Anterior cingulate cortex (tissue), 58 donors: ENCODE measurements at places on chromosomes 1 and 21.

GRCh38 chr1:234839663-234840062, 229.7 kb upstream of the IRF2BP2 start:
- DNase-seq: no peak

DNA sequence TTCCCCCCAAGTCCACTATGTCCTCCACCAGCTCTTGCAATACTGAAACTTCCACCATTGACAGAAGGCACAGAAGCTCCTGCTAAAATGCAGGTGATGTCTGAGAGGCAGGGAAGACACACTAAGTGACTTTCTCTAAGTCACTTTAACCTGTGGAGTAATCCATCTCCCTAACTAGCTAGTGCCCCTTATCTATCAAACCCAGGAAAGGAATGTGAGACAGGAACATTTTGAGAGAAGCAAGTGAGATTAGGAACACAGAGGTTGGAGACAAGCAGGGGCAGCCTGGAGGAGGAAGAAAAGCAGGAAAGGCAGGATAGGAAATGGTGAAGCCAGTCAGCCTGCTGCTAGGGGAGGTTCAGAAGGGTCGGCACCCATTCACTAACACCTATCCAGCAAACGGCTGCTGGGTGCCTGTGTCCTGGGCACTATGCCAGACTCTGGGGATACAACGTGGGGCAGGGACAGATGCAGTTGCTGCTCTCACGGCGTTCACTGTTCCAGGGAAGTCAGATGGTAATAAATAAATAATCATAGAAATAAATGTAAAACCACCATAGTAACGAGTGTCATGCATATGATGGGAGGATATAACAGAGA, 7.0 kb downstream of the GPA33 start:
- no peak for DNase-seq

GRCh38 chr1:168752171-168752832, 23.3 kb upstream of the DPT start:
- no peak for DNase-seq

DNA sequence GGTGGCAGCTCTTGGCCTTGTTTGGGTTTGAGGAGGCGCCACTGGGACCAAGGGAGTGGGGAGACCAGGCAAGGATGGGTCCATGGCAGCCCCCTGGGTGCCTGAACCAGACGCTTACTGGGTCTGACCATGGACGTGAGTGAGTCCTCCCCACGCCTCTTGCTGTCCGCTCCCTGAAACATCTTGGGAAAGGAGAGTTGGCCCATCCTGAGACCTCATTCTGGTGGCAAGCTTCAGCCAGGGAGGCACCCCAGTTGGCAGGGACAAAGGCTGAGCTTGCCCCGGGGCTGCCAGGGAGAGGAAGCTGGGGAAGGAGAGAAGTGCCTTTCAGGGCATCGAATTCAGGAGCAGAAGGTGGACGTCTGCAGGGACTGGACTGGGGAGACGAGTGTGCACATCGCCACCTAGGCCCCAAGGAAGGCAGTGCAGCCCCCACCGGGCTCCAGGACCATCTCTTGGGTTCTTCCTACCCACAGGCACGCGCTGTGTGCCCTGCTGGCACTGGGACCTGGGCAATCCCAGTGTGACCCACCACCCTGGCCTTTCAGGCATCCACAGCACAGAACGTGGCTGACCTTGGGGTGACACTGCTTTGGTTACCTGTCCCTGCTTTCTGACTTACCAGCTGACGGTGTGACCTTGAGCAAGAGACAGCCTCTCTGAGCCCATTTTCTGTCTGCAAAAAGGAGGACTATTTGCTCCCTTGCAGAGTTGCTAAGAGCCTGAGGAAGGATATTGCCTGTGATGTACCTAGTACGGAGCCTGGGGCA, 132.9 kb upstream of the WNT4 start:
- peak; percentile 2 for DNase-seq

DNA sequence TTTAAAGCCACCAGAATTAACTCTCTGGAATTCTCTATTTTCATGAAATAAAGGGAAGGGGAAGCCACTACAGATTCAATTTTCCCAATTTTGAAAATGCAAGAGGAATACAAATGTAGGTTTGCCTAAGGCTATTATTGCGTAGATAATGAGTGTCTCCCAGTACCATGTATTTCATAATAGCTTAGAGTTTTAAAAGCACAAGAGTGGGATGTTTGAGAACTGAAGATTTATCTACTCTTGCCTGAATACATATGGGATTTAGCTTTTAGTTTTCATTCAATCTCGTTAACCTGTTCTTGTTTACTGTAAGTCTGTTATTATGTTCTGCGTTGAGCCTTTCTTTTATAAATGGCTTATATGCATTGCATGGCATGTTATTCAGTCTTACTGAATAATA, 795.1 kb downstream of the BRINP3 start:
- no peak for DNase-seq

- DNase-seq: no peak
These were observed 2.9 kb downstream of the TIE1 start for GRCh38 chr1:43303471-43304313.

DNA sequence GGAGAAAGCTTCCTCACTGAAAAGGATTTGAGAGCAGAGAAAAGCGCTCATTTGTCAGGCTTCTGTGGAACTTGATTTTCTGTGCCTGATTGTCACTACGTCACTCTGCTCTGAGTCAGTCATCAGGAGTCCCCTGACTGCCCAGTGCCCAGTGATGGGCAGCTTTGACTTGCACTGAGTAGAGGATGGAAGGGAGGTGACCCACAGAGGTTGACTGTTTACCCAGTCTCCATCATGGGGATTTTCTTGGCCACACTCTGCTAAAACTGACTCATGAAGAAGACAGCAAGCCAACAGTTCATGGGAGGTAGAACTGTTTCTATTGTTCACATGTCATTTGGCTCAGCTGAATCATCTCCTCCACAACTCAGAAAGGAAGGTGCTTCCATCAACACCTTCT, 82.1 kb upstream of the DUSP10 start:
- DNase-seq: no peak

- no peak for DNase-seq
These were observed 3.6 kb downstream of the C1orf232 start for GRCh38 chr1:26164861-26165842.

DNA sequence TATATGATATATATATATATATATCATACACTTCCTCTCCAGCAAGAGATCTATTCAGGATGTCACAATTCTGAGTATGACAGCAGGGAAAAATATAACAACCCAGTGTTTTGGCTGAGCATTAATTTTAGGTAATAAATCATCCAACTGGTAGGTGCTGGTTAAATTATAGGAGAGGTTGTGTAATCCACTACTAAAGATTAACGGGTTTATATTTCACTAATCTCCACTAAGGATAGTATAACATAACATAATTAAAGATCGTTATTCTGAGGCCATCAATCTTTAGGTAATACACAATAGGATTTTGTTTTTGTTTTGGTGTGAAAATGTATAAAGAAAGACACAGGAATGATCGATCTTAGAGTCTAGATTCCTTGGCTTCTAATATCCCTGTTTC, 102.2 kb downstream of the COQ8A start:
- DNase-seq: no peak

GRCh38 chr1:72433591-72433990, 151.3 kb upstream of the NEGR1 start:
- DNase-seq: no peak
